MCF 10A (cell line): ENCODE measurements at places on chromosomes 5 and 9. TPM values are rescaled to one million over a fixed set of nuclear protein-coding genes. Genes with fewer than 3 reads are reported as not detected.
A peak's percentile ranks its signal among the peaks of the same experiment; 100 is the strongest.

DNA sequence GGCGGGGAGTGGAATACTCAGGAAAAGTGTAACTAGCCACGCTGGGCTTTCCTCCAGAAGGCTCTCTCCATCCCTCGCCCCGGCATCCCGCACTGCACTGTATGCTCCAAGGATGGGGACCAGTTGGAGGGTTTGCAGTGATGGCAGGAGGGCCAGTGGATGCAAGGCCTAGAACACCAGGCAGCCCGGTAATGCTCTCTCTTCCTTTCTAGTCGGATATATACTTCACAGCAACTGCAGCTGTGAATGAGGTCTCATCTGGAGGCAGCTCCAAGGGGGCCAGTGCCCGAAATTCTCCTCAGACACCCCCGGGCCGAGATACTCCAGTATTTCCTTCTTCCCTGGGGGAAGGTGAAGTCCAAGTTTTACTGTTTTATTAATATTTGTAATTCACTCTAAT, 10.0 kb upstream of the SLC2A8 start:
- H3K36me3 ChIP-seq: no peaks in the 10 kb centered on the region
- H3K4me3 ChIP-seq: no peak overlapping the region
- no peak for DNase-seq
- no peaks in the 10 kb centered on the region for H3K27me3 ChIP-seq
- H3K4me1 ChIP-seq: peaks cover 14% of the 10 kb centered on the region

- H3K27me3 ChIP-seq: no peaks in the 10 kb centered on the region
- no peak overlapping the region for H3K4me3 ChIP-seq
- H3K27ac ChIP-seq: no peak overlapping the region
Measured at GRCh38 chr9:107437716-107438115, 51.9 kb downstream of the KLF4 start.

GRCh38 chr9:94157050-94157801, 73.0 kb downstream of the PTPDC1 start:
- no peaks in the 10 kb centered on the region for H3K36me3 ChIP-seq
- no peaks in the 10 kb centered on the region for H3K27me3 ChIP-seq
- no peak overlapping the region for H3K4me3 ChIP-seq
- H3K4me1 ChIP-seq: peaks cover 17% of the 10 kb centered on the region

GRCh38 chr9:105835721-105836120, 141.4 kb downstream of the TMEM38B start:
- peaks cover 9% of the 10 kb centered on the region for H3K27me3 ChIP-seq

DNA sequence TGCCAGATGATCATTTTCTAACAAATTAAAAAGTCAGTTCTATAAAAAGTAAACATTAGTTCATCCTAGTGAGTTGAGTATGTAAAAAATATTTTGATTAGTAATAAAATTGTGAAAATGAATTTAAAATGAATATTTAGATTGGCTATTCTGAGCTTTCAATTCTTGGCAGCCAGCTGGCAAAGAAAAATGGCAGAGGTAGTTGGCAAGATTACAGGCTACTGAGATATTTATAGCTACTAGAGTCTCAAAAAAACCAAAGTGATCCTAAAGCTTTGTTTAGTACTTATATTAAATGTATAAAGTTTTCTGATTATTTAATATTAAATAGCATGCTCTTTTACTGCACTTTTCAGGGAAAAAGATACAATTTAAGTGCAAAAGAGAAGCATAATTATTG, 25.0 kb downstream of the SGTB start:
- H3K4me1 ChIP-seq: no peaks in the 10 kb centered on the region
- no peak overlapping the region for H3K27ac ChIP-seq
- H3K27me3 ChIP-seq: no peaks in the 10 kb centered on the region
- H3K4me3 ChIP-seq: no peak overlapping the region

GRCh38 chr9:125747053-125747764, at the start of gene PBX3:
PBX3 (plus strand) TSS chr9:125747373.
- H3K36me3 ChIP-seq: no peaks in the 10 kb centered on the region
- DNase-seq: peak; percentile 55
- peaks cover 32% of the 10 kb centered on the region for H3K4me1 ChIP-seq
- H3K4me3 ChIP-seq: peak within 1 kb of the TSS; percentile 84
- H3K27me3 ChIP-seq: no peaks in the 10 kb centered on the region

GRCh38 chr5:134547999-134548658, 22.7 kb downstream of the JADE2 start:
- H3K27ac ChIP-seq: peak overlapping the region; percentile 57
- no peaks in the 10 kb centered on the region for H3K27me3 ChIP-seq
- no peak for DNase-seq
- H3K4me1 ChIP-seq: peaks cover 23% of the 10 kb centered on the region
- peaks cover 96% of the 10 kb centered on the region for H3K36me3 ChIP-seq

- H3K36me3 ChIP-seq: no peaks in the 10 kb centered on the region
- no peaks in the 10 kb centered on the region for H3K27me3 ChIP-seq
- DNase-seq: peak; percentile 38
- H3K4me3 ChIP-seq: peak overlapping the region; percentile 45
- H3K4me1 ChIP-seq: peaks cover 9% of the 10 kb centered on the region
Measured at GRCh38 chr9:87592554-87593358, 95.1 kb downstream of the DAPK1 start.

DNA sequence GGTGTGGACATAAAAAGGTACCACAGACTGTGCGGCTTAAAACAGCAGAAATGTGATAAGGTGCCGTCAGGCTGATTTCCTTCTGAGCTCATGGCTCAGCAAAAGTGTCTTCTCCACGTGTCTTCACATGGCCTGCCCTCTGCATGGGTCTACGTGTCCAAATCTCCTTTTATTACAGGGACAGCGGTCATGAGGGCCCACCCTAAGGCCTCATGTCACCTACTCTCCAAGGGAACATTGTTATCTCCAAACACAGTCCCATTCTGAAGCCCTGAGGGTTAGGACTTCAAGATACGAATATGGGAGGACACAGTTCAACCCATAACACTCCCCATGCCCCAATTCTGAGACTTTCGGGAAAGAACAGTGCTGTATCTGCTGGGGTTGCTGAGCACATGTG, 35.2 kb downstream of the COL23A1 start:
- no peaks in the 10 kb centered on the region for H3K36me3 ChIP-seq
- H3K27me3 ChIP-seq: peaks cover 21% of the 10 kb centered on the region
- no peak overlapping the region for H3K27ac ChIP-seq
- no peak for DNase-seq

- no peaks in the 10 kb centered on the region for H3K36me3 ChIP-seq
- H3K4me3 ChIP-seq: no peak overlapping the region
- H3K27me3 ChIP-seq: no peaks in the 10 kb centered on the region
Measured at GRCh38 chr5:54807421-54807820, 178.0 kb downstream of the ESM1 start.

DNA sequence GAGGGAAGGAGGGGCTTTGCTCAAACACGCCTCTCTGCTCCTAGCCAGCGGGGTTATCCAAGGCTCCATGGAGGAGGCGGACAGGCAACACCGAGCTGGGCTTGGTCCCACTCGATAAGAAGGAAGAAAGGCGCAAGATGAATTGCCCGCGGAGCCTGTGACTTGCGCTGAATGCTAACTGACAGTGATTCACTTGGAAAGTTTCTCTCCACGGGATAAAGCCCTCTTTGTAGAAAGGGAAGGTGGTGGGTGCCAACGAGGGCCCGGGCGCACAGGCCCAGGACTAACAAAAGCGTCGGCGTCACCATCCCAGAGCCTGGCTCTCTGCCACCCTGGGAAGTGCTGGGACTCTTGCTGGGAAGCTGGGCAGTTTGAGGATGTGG, 76.0 kb downstream of the VAV2 start:
- no peaks in the 10 kb centered on the region for H3K27me3 ChIP-seq
- H3K36me3 ChIP-seq: peaks cover 11% of the 10 kb centered on the region

- no peak overlapping the region for H3K4me3 ChIP-seq
- H3K27me3 ChIP-seq: no peaks in the 10 kb centered on the region
- H3K27ac ChIP-seq: no peak overlapping the region
Measured at GRCh38 chr9:101387871-101388506, 3.2 kb upstream of the BAAT start.

DNA sequence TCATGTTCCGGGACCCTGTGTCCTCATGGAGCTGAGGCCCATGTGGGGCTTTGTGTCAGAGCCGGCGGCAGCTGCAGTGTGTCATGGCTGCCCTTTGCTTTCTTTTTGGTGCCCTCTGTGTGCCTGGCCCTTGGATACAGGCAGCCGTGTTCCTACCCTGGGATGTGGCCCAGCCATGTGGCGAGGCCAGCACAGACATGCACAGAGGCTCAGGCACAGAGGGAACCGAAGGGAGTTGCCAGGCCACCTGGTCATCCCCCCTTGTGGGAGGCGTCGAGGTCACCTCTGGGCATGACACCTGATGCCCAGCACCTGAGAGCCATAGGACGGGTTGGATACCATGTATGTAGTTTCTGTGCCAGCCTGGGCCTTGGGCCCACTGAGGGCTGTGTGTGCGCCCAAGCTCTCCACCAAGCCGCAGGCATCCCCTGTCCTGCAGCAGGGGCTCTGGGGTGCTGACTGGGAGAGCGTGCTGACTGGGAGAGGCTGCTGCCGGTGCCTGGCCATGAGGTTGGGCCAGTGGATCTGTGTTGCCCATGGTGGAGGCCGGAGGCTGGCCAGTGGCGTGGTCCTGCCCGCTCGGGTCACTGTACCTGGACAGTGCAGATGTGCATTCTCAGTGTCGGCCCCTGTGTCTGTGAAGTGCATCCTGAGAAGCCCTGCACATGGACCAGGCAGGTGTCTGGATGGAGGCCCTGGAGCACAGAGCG, 4.8 kb downstream of the NKD2 start:
- no peak for DNase-seq
- no peak overlapping the region for H3K4me3 ChIP-seq
- peaks cover 31% of the 10 kb centered on the region for H3K27me3 ChIP-seq
- no peak overlapping the region for H3K27ac ChIP-seq

- H3K4me1 ChIP-seq: no peaks in the 10 kb centered on the region
- no peak for DNase-seq
Measured at GRCh38 chr5:39598661-39599248, 174.0 kb upstream of the DAB2 start.

DNA sequence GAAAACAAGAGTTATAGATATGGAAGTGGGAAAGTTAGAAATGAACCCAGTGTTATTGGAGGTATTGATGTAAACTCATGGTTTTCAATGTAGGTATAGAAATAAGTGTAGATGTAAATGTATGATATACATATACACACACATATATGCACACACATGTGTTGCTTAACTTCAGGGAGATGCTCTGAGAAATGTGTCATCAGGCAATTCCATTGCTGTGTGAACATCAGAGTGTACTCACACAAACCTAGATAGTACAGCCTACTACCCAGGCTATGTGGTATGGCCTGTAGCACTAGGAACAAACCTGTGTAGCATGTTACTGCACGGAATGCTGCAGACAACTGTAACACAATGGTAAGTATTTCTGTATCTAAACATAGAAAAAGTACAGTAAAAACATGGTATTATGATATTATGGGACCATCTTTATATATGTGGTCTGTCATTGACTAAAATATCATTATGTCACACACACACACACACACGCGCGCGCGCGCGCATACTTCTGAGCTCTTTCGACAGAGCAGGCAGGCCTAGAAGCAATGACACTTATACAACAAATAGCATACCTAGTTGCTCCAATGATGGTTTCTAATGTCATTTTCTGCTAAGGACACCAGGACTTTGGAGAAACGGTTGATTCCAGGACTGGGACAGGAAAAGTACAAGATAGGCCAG, 86.6 kb downstream of the MACROH2A1 start:
- H3K27ac ChIP-seq: no peak overlapping the region
- no peak for DNase-seq
- H3K4me1 ChIP-seq: peaks cover 13% of the 10 kb centered on the region
- peaks cover 4% of the 10 kb centered on the region for H3K36me3 ChIP-seq
- no peak overlapping the region for H3K4me3 ChIP-seq

- H3K36me3 ChIP-seq: peaks cover 44% of the 10 kb centered on the region
- no peak overlapping the region for H3K27ac ChIP-seq
- H3K4me1 ChIP-seq: peaks cover 8% of the 10 kb centered on the region
- no peak overlapping the region for H3K4me3 ChIP-seq
- no peaks in the 10 kb centered on the region for H3K27me3 ChIP-seq
Measured at GRCh38 chr5:75675783-75676182, 41.5 kb downstream of the POC5 start.

DNA sequence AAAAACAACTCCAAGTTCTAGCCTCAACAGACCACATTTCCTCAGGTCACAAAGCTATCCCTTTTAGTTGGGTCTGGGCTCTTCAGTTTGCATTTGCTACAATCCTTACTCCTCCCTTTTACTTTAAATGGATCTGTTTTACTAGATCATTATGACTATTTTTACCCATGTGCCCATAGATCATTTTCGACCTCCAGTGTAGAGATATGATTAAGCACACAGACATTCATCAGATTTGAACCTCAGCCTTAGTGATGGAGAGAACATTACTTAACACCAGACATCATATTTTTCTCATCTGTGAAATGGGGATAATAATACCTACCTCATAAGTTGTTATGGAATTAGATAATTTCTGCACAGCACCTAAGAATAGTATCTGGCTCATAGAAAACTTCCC, 141.9 kb downstream of the NPR3 start:
- no peak for DNase-seq
- H3K4me3 ChIP-seq: no peak overlapping the region
- H3K4me1 ChIP-seq: no peaks in the 10 kb centered on the region
- H3K27me3 ChIP-seq: no peaks in the 10 kb centered on the region
- H3K36me3 ChIP-seq: no peaks in the 10 kb centered on the region
- H3K27ac ChIP-seq: no peak overlapping the region

GRCh38 chr9:37531699-37532098, 44.5 kb downstream of the FBXO10 start:
- DNase-seq: no peak
- H3K4me1 ChIP-seq: peaks cover 9% of the 10 kb centered on the region
- H3K4me3 ChIP-seq: no peak overlapping the region

The PCDHGA10 gene
- total RNA-seq: 1.4 TPM in 2 replicates

The RAB3C gene
- not detected in 2 replicates for total RNA-seq

The PDZD2 gene
- total RNA-seq: 22.6 and 23.0 TPM in 2 replicates

The SLC34A1 gene
- total RNA-seq: not detected in 2 replicates

The PITX1 gene
- total RNA-seq: 37.1 and 42.9 TPM in 2 replicates

The C9 gene
- total RNA-seq: not detected in 2 replicates

The PKD2L2 gene
- not detected in 2 replicates for total RNA-seq

The CAMSAP1 gene
- 31.0 and 39.5 TPM in 2 replicates for total RNA-seq

The PRDM9 gene
- total RNA-seq: not detected in 2 replicates

The CCL28 gene
- total RNA-seq: 1.6 and 2.2 TPM in 2 replicates
